ENCODE measurements at places on chromosomes 12 and 14. TPM values are rescaled to one million over a fixed set of nuclear protein-coding genes. Genes with fewer than 3 reads are reported as not detected.

Gene ARID2
- 18.5 TPM for total RNA-seq

Gene SLC17A8
- not detected for total RNA-seq

Gene ZFHX2
- total RNA-seq: 0.32 TPM

Gene FBLN5
- total RNA-seq: 0.28 TPM

Gene TAS2R20
- 0.21 TPM for total RNA-seq

Gene KTN1
- total RNA-seq: 183 TPM

Gene CYP46A1
- total RNA-seq: not detected

Gene BCL7A
- total RNA-seq: 23.2 TPM

DNA sequence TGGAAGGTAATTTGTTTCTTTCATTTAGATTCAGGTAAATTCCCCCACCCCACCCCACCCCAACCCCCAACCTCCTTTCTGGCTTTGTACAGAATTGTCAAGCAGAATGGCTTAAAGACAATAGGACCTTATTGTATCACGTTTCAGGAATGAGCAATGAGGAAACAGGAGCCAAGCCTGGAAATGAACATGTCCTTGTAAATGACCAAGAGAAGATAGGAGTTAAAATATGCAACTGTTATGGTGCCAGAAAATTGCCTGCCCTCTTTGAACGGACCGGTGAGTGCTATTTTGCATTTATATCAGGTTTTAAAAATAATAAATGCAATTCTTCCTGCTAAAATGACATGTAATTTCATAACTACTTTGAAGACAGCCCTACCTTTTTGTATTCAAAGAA lies 141.6 kb upstream of the PELI2 start:
- DNase-seq: no peak

- DNase-seq: no peak
Measured at GRCh38 chr14:98130691-98131090, 1141.3 kb downstream of the BCL11B start.

- no peak for DNase-seq
Measured at GRCh38 chr12:124028555-124028925, 55.5 kb downstream of the ZNF664 start.

DNA sequence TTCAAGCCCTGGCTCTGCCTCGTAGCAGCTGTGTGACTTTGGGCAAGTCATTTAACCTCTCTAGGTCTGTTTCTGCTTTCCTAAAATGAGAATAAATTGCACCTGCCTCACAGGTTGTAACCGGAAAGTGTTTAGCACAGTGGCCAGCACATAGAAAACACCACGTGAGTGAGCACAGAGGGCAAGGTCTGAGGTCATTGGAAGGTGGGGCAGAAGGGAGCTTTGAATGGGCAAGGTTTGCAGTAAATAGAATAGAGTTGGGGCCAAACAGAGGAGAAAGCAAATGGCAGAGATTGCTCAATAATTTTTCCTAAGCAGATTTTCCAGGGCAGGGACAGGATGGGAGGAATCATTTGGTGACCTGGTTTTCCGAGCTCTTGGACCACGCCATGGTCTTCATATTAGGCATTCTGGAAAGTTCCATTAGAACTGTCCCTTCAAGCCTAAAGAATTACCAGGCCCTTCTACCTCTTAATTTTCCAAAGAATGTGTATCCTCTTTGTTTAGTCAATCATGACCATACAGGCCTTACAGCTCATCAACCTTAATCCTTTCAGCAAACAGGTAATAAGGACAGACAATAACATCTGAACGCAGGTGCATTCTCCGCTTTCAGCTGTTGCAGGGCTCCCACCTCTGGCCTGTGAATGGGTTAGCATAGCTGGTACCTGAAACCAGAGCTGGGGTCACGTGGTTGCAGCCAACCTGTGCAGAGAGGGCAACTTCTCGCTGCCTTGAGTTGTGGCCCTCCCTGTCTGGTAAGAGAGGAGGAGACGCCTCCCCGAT lies 53.8 kb downstream of the VWF start:
- no peak for DNase-seq

- DNase-seq: no peak
Measured at GRCh38 chr14:67602995-67603545, 3.0 kb upstream of the PIGH start.

DNA sequence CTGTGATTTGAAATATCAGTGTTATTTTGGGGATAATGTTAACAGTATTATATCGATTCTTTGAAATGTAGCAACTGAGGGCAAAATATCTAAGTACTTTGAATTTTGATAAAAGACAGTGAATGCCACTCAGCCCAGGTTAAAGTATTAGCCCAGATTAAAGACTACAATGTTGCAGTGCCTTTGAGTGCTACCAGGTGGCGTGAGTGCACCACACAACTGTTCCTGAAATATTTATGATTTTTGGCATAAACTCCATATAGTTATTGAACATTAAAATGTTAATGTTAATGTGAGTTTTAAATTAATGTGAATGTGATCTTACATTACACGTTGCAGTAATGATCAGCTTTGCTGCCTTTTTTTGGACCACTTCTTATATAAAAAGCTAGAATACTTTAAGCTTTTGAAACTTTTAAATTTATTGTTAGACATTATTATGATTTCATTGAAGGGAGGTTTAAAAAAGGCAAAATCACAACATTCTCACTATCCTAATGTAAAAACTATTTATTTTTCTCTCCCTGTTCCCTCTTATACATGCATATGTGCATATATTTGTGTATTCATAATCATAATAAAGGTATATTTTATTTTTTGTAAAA lies 22.5 kb downstream of the MRPS35 start:
- DNase-seq: no peak

- no peak for DNase-seq
Measured at GRCh38 chr12:30811966-30812365, 57.2 kb upstream of the CAPRIN2 start.

DNA sequence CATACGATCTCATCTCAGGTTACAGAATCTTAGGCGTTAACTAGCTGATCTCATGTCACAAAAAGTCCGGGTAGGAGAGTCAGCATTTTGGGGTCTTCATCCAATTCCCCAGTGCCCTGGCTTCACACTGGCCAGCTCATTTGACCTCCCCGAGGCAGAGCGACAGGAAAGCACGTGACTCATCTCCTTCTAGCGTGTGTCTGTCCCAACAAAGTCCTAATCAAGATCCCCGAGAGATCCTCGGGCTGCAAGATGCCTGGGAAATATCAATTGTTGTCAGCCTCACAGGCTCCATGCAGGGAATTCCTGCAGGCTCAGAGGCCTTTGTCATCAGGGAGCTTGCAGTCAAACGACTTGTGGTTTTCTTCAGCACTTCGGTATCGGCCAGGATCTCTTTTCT lies 57.5 kb downstream of the ZNF664 start:
- no peak for DNase-seq

GRCh38 chr14:44341116-44341515 lies 166.0 kb downstream of the FSCB start:
- DNase-seq: no peak

DNA sequence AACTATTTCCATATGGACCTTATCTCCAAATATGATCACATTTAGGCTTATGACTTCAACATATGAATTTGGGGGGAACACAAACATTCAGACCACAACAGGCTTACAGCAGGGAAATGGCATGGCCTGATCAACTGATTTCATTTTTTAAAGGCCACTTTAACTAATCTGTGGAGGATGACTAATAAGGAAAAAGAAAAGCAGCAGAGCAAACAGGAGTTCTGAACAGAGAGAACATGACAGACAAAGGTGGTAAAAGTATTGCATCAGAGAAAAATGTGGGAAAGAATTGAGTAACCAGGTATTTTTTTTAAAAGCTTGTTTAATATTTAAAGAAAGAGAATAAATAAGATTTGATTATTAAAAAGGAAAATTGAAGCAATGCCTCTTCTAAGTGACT lies 366.1 kb upstream of the TMPO start:
- peak; percentile 11 for DNase-seq

- no peak for DNase-seq
Measured at GRCh38 chr14:67265131-67265530, 23.9 kb downstream of the PALS1 start.

DNA sequence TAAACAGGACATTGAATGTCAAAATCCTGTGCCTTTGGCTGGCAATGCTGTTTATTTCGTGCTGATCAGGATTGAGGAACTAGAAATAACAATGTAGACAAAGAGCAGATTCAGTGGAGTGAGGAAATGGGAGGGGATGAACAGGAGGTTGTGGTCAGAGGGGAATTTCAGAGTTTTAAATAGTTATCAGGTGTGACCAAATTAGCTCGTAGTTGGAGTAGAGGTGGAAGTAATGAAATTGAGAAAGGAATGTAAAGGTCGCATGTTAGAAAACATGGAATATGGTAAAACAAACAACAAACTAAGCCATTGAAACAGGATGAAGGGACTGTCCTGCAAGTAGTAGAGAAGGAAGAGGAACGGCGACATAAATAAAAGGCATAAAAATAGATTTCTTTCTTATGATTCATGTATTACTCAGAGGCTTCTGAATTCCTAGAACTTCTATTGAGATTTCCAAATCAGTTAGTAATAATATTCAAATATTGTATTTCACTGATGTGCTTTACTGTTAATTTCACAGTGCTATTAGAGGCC lies 9.5 kb upstream of the SAV1 start:
- DNase-seq: peak; percentile 91

DNA sequence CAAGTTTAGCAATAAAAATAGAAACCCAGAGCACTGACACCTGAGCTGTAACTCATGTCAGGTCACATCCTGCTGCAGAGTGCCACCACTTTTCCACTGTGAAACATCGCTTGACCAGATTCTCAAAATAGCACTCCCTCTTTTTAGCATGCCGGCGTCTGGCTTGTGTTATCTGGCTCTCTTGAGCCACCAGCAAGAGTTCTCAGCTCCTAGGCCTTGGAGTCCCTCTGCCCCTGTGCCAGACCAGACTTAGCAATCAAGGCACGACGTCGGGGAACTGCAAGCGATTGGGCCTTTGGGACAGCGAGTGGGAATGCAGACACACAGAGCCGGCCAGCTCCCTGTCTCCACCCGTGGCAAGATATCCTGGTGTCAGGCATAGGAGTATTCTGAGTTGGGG lies 52.5 kb downstream of the SPIC start:
- no peak for DNase-seq

DNA sequence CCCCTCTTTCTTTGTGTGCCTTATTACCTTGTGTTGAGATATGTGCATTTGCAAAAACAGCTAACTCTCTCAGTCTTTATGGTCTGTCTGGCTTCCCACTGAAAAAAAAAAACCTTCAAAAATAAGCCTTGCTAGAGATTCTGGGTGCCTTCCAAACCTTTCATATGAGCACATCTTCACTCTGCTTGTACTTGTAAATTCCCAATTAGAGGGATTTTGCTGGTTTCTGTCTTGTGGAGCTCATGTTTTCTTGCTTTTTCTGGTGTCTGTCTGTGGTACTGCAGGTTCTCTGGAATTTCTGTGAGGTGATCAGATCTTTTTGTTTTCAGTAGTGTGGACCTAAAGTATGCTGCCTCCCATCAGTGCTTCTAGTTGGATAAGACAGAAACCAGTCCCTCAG lies 100.1 kb downstream of the PIK3C2G start:
- DNase-seq: no peak

GRCh38 chr12:111775205-111776193 lies 8.8 kb downstream of the ALDH2 start:
- DNase-seq: no peak

DNA sequence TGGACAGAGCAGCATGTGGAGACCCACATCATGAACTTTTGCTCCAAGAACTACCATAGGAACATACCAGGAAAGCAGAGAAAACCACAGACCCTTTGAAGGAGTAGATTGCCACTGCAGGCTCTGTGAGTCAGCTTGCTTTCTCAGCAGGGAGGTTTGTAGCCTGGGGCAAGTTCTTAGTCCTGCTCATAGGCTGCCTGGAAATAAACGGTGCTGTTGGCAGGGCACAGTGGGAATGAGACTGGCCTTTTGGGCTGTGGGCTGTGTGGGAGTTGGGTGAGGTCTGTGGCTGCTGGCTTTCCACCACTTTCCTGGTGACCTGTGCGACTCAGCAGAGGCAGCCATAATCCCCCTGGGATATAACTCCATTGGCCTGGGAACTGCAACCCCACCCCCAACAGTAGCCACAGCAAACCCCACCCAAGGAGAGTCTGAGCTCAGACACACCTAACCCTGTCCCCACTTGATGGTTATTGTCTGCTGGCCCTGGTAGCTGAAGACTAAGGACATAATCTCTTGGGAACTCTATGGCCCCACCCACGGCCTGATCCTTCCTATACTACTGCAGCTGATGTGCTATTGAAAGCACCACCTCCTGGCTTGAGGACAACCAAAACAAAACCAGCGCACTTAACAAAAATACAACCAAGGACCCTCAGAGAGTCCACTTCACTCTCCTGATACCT lies 192.1 kb upstream of the GARIN6 start:
- DNase-seq: peak; percentile 70

DNA sequence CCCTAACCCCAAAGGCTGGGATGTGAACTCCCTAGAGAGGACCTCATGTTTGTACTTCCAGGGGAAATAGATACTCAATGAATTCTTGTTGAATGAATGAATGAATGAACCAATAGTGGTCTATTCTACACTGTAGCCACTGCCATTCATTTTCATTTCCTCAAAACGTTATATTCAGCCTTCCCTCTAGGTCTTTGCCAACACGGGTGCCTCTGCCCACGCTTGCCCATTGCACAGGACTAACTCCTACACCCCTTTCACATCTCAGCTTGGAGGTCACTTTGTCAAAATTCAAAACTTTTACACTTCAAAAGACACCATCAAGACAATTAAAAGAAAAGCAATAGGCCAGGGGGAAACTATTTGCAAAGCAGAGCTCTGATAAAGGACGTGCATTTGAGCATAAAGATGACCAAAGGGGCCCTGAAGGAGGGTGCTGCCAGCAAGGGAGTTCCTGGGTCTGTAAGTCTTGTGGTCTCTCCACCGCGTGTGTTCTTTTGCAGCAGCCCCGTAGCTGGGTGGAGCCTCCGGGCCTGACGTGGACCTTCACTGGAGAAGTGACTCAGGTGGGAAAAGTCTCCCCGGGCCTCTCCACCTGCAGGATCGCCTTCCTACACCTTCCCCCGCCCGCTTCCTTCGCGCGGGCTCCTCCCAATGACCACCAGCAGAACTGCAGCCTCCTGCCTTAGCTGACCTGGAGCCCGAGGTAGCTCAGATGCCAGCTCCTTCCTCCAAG lies 31.5 kb downstream of the TMEM63C start:
- DNase-seq: peak; percentile 28

DNA sequence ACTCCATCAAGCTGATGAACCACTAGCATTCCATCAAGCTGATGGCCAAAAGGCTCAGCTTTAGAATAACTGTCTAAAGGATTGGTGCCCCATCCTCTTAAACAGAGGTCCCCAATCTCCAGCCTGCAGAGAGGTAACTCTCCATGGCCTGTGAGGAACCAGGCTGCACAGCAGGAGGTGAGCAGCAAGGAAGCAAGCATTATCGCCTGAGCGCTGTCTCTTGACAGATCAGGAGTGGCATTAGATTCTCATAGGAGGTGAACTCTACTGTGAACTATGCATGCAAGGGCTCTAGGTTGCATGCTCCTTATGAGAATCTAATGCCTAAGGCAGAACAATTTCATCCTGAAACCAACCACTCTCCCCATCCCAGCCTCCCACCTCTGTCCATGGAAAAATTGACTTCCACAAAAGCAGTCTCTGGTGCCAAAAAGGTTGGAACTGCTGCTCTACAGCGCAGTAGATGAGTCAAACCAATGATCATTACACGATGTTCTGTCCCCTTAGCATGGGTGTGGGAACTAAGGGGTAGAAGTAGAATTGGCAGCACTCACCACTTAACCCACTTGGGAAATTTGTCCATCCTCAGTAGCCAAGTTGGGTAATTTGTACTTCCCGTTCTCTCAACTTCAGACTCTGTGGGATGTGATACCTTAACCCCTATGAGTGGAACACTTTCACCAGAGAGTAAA lies 66.9 kb downstream of the ANKS1B start:
- no peak for DNase-seq
